ENCODE measurements at places on chromosomes 7 and 10. TPM values are rescaled to one million over a fixed set of nuclear protein-coding genes. Genes with fewer than 3 reads are reported as not detected.

The AOC1 gene
- not detected for total RNA-seq

The SFRP5 gene
- total RNA-seq = not detected

The SORCS1 gene
- 1.2 TPM for total RNA-seq

The HACD1 gene
- total RNA-seq = 109 TPM

The MGMT gene
- not detected for total RNA-seq

The KCNIP2 gene
- total RNA-seq = 2.8 TPM

The SFTPA1 gene
- not detected for total RNA-seq

The TEX36 gene
- not detected for total RNA-seq

The TMEM196 gene
- total RNA-seq = not detected

The VOPP1 gene
- 129 TPM for total RNA-seq

The PNLIPRP1 gene
- total RNA-seq = not detected

The CNPY1 gene
- total RNA-seq = not detected

The ACBD7 gene
- 9.3 TPM for total RNA-seq

The GAD2 gene
- not detected for total RNA-seq

The EZH2 gene
- total RNA-seq = 39.5 TPM

The SEM1 gene
- total RNA-seq = 50.0 TPM

The ACTR3C gene
- 2.8 TPM for total RNA-seq

All from A172 (cell line).